ENCODE measurements at places on chromosomes 16 and 17. TPM values are rescaled to one million over a fixed set of nuclear protein-coding genes. Genes with fewer than 3 reads are reported as not detected.

The ZNF469 gene
- polyA plus RNA-seq: 0.26 TPM

The FBXL16 gene
- polyA plus RNA-seq: 4.4 TPM

The CCL11 gene
- polyA plus RNA-seq: not detected

The FAM20A gene
- polyA plus RNA-seq: not detected

The CTRB1 gene
- polyA plus RNA-seq: not detected

The PHOSPHO1 gene
- 1.0 TPM for polyA plus RNA-seq

The CPNE7 gene
- not detected for polyA plus RNA-seq

The MYO1C gene
- polyA plus RNA-seq: 29.6 TPM

The G6PC1 gene
- polyA plus RNA-seq: not detected

The EVPLL gene
- not detected for polyA plus RNA-seq

The CCL15 gene
- not detected for polyA plus RNA-seq

The SYCE1L gene
- polyA plus RNA-seq: 1.1 TPM

The OR1A1 gene
- polyA plus RNA-seq: not detected

The OTOP3 gene
- not detected for polyA plus RNA-seq

The RNF167 gene
- 27.3 TPM for polyA plus RNA-seq

The C17orf100 gene
- polyA plus RNA-seq: 8.0 TPM

The CACNG5 gene
- polyA plus RNA-seq: not detected

The TMEM114 gene
- not detected for polyA plus RNA-seq

The ZPBP2 gene
- 0.84 TPM for polyA plus RNA-seq

The RAB40B gene
- polyA plus RNA-seq: 1.9 TPM

The TP53TG3C gene
- not detected for polyA plus RNA-seq

The GPR142 gene
- not detected for polyA plus RNA-seq

The TP53TG3 gene
- not detected for polyA plus RNA-seq

The PRR35 gene
- polyA plus RNA-seq: not detected

All from IgD-negative memory B cell (primary cell).